ENCODE measurements at places on chromosomes 6 and 20. TPM values are rescaled to one million over a fixed set of nuclear protein-coding genes. Genes with fewer than 3 reads are reported as not detected.

The C2 gene
- 0.18 TPM for total RNA-seq

The TGM3 gene
- not detected for total RNA-seq

The TASP1 gene
- 7.9 TPM for total RNA-seq

The PDE7B gene
- 12.4 TPM for total RNA-seq

The CST2 gene
- total RNA-seq: not detected

The SLC25A27 gene
- 0.28 TPM for total RNA-seq

The RBBP8NL gene
- not detected for total RNA-seq

The TNNC2 gene
- 0.28 TPM for total RNA-seq

The PREX1 gene
- total RNA-seq: 0.72 TPM

The CRISP2 gene
- total RNA-seq: not detected

The BTN1A1 gene
- not detected for total RNA-seq

The FOXA2 gene
- total RNA-seq: not detected

The BPIFB2 gene
- total RNA-seq: not detected

The MAP1LC3A gene
- 10.0 TPM for total RNA-seq

The CBLN4 gene
- not detected for total RNA-seq

The DEF6 gene
- 2.5 TPM for total RNA-seq

The GLP1R gene
- total RNA-seq: not detected

The WTAP gene
- total RNA-seq: 124 TPM

The FAM162B gene
- total RNA-seq: 3.2 TPM

The FAM120B gene
- 20.8 TPM for total RNA-seq

The LY6G6D gene
- not detected for total RNA-seq

The IBTK gene
- total RNA-seq: 45.0 TPM

The TFAP2C gene
- under 0.01 TPM for total RNA-seq

The SMIM8 gene
- 5.3 TPM for total RNA-seq

The MUC22 gene
- total RNA-seq: not detected

The C6orf52 gene
- total RNA-seq: not detected

The KIF16B gene
- total RNA-seq: 10.0 TPM

The SLC17A9 gene
- total RNA-seq: 1.4 TPM

The C20orf96 gene
- 1.1 TPM for total RNA-seq

The C6orf15 gene
- total RNA-seq: not detected

The ARMH2 gene
- not detected for total RNA-seq

The SSTR4 gene
- total RNA-seq: not detected

The RAET1E gene
- total RNA-seq: not detected

The CDH4 gene
- 1.6 TPM for total RNA-seq

The NR2E1 gene
- total RNA-seq: not detected

Data from IMR-90 (cell line).